ENCODE measurements at places on chromosomes 5 and 9.

- DNase-seq: no peak
Measured at GRCh38 chr9:96050861-96051155, 175.3 kb downstream of the ERCC6L2 start.

- no peak for DNase-seq
Measured at GRCh38 chr5:71922584-71923106, 184.6 kb upstream of the MAP1B start.

DNA sequence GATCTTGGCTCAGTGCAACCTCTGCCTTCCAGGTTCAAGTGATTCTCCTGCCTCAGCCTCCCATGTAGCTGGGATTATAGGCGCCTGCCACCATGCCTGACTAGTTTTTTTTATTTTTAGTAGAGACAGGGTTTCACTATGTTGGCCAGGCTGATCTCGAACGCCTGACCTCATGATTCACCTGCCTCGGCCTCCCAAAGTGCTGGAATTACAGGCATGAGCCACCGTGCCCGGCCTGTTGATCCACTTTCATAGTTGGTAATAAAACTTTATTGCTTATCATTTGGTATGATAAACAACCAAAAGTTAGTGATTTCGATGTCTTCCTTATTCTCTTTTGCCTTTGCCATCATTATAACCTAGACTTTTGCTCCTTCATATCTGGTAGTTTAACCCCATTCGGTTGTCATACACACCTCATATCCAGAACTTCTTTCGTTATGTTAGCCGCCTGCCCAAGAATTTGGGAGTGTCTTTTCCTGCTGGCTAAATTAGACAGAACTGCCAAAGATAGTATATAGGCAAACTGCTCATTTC, 45.0 kb downstream of the UBE2R2 start:
- DNase-seq: no peak

DNA sequence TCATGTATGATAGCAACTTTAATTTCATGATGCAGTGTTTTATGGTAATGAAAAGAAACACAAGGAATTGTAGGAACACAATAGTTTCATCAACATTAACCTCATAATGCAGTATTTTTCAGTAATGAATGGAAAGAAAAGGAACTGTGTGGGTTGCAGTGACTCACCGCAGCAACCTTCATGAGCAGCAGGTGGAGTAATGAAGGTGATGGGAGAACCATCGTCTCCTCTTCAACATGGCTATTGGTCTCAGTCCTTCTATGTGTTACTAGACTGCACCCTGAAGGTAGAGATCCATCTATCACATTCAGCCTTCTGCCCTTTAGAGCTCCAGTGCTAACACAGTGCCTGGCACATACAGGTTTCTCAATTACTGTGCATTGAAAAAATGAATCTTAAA, 58.0 kb downstream of the TMEM215 start:
- DNase-seq: no peak

- DNase-seq: no peak
Measured at GRCh38 chr9:119961774-119962424, 592.7 kb upstream of the BRINP1 start.

DNA sequence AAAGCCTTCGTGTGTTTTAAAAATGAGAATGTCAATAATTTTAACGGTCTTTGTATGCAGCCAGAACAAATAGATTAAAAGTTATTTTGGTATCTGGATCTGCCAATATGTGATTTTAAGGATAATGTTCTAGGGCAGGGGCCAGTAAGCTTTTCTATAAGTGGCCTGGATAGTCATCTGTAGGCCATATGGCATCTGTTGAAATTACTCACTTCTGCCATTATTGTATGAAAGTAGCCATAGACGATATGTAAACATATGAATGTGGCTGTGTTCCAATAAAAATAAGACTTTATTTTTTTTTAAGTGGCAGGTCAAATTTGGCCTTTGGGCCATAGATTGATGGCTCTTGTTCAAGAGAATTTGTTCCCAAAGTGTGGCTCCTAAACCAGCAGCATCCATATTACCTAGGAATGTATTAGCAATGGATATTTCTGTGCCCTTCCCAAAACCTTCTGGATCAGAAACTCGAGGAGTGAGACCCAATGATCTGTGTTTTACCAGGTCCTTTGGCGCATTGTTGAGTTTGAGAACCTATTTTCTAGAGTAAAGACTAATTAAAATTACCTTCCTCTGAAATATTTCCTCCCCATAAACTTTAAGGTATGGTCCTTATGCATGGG, 55.9 kb downstream of the C6 start:
- DNase-seq: no peak

DNA sequence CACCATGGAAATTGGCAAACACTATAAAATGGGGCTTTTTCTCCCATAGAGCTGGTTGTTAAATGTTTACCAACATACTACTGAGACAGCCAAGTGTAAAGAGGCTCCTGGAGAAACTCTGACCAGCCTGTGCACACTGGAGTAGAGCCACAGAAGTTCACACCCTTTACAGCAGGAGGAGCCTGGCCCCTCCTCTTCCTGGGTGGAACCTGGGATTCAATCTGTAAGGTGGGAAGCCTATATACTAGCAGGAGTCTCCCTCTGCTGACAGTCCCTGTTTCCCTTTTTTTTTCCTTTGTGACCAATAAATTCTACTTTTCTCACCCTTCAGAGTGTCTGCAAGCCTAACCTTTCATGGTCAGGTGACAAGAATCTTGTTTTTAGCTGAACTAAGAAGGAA, 10.4 kb upstream of the SLC30A5 start:
- no peak for DNase-seq

- no peak for DNase-seq
Measured at GRCh38 chr9:69264526-69264925, 60.5 kb upstream of the ENTREP1 start.

GRCh38 chr5:133387091-133387490, 225.2 kb downstream of the FSTL4 start:
- DNase-seq: no peak

GRCh38 chr5:961002-961710, 47.4 kb upstream of the NKD2 start:
- no peak for DNase-seq

DNA sequence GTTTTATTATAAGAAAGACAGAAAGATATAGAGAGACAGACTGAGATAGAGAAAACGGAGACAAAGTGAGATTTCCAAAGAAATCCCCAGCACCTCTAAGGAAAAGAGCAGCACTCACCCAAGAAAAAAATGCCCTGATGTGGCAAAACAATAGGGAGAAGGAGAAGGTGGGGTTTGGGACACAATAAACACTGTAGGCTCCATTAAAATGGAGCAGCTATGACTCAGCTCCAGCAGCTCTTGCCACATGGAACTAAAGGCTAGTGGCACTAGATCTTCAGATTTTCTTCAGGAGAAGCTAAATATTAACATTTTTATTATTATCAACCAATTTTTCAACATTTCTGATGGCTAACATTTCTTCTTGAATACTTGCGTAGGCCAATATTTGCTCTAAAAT, 321.8 kb downstream of the TRIM32 start:
- no peak for DNase-seq

DNA sequence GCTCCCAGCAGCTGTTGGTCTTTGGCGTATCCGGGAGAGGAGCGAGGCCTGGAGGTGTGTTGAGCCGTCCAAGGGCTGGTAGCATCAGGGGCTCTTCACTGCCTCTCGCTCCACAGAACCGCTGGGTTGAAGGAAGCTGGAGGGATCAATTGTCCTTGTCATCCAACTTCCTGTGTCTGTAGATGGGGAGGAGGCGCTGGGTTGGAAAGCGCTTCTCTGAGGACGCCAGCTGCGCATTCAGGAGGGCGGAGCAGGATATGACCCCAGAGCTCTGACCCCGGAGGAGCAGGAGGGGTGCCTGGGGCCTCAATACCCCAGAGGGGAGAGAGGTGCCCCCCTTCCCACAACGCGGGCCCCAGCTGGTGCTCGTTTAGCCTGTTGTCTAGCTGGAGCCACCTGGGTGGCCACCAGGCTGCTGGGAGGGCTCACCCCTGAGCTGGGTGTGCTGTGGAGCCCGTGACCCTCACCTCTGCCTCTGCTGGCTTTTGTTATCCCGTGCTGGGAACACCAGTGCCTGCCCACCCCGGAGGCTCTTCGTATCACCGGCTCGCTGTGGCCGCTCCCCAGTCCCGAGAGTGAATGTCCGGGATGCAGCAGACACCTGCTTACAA, 2.0 kb upstream of the DBH start:
- no peak for DNase-seq

DNA sequence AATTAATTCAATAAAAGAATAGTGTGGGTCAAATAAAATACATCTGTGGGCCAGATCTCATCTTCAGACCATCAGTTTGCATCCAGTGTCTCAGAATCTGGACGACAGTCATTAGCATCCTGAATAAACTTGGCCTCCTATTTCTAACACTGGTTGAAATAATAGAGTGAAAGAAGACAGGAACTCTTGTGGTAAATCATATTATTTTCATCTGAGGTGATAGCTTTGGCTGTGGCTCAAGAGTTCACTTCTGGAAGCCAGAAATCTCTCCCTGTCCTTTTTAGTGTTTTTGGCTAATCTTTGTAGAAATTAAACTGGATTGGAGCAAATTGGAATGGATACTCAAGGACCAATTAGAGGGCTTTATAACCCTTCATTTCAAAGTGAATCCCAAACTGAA, 63.4 kb upstream of the HMHB1 start:
- DNase-seq: no peak

DNA sequence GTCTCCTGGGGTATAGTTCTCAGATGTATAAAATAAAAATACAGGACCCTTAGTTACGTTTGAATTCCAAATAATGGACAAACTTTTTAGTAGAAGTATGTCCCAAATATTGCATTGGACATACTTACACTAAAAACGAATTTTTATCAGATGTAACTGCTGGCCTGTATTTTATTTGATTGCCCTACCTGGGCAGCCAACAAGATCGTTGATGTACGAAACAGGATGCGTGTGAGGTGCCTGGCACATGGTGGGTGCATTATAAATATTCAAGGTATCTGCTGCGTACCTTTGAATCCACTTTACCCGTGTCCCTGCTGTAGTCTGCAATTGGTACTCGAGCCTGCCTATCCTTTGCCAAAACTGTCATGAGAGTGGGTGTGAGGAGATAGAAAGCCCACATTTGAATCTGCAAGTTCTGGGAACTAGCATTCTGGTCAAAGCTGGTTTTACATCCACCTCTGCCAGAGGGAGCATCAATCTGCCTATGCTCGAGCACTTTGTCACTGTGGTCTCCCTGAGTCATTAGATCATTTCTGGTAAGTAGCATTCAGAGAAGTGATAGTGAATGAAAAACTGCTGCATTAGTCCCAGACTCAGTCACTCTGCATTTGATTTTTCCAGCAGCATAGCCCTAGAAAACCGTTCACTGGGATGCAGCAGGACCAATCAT, 133.7 kb upstream of the IQGAP2 start:
- no peak for DNase-seq

DNA sequence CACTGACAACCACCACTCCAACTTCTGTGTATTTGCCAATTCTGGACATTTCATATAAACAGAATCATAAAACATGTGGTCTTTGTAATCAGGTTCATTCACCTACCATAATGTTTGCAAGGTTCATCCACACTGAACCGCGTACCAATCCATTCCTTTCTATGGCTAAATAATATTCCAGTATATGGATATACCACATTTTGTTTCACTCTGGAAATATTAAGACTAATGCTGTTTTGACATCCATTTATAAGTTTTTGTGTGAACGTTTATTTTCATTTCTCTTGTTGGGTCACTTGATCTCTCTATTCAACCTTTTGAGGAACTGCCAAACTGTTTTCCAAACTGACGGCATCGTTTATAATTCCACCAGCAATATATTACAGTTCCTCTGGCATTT, 26.3 kb upstream of the RNF38 start:
- no peak for DNase-seq
